Ascending aorta (tissue), 2 donors: ENCODE measurements at places on chromosomes 5 and 9.
A peak's percentile ranks its signal among the peaks of the same experiment; 100 is the strongest.

DNA sequence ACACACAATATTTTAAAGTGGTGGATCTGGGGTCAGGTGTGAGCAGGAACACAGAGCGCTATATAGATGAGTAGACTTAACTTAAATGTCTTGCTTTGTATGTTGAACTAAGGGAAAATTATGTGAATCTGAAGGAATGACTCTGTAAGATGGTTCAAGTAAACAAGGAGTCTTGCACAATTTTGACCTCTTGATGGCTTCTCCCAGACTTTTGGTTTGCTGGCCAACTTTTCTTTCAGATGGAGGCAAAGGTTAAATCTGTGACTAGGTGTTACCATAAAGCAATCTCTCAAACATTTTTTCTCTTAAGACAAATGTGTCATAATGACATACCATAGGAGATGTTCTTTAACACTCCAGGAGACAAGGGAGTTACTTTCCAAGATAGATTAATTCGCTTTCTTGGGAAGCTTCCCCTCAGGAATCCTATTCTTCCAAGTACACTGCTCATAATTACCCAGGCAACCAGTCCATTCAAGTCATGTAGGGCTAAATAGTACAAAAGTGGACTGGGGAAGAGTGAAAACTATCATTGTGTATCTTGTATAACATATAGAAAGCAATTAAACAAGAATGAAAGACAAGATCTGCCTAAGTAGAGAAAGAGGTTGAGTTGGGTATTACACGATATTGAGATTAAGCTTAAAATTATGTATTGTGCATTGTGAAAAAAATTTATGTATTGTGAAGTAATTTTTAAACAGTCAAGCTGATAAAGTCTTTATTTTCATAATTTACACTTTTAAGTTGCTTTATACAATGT is 60.3 kb upstream of the SLC27A6 start:
- H3K4me1 ChIP-seq, result no peaks in the 10 kb centered on the region
- H3K27me3 ChIP-seq, result no peaks in the 10 kb centered on the region
- no peak for DNase-seq
- no peak overlapping the region for H3K27ac ChIP-seq

- no peak overlapping the region for H3K4me3 ChIP-seq
- no peak overlapping the region for H3K27ac ChIP-seq
- no peaks in the 10 kb centered on the region for H3K27me3 ChIP-seq
Measured at GRCh38 chr5:6405591-6405990, 27.2 kb upstream of the MED10 start.

GRCh38 chr5:143008809-143009521 is 238.8 kb downstream of the ARHGAP26 start:
- no peak overlapping the region for H3K27ac ChIP-seq
- H3K36me3 ChIP-seq, result no peaks in the 10 kb centered on the region
- peak; percentile 75 for DNase-seq
- no peaks in the 10 kb centered on the region for H3K27me3 ChIP-seq
- H3K4me3 ChIP-seq, result no peak overlapping the region

- H3K27me3 ChIP-seq, result no peaks in the 10 kb centered on the region
- H3K36me3 ChIP-seq, result no peaks in the 10 kb centered on the region
- no peak overlapping the region for H3K4me3 ChIP-seq
- no peaks in the 10 kb centered on the region for H3K4me1 ChIP-seq
Measured at GRCh38 chr9:134560206-134560605, 81.4 kb upstream of the COL5A1 start.
